ENCODE measurements at places on chromosomes 7 and 10. TPM values are rescaled to one million over a fixed set of nuclear protein-coding genes. Genes with fewer than 3 reads are reported as not detected.

PPRC1 gene
- 47.3 TPM for total RNA-seq

GNAT3 gene
- total RNA-seq, result not detected

TMEM229A gene
- total RNA-seq, result not detected

ZMIZ1 gene
- 46.2 TPM for total RNA-seq

FRG2B gene
- not detected for total RNA-seq

ANKRD1 gene
- 283 TPM for total RNA-seq

AKR1B15 gene
- not detected for total RNA-seq

DYDC2 gene
- not detected for total RNA-seq

- no peak overlapping the region for H3K4me3 ChIP-seq
- H3K36me3 ChIP-seq, result no peaks in the 10 kb centered on the region
- no peaks in the 10 kb centered on the region for H3K27me3 ChIP-seq
- H3K4me1 ChIP-seq, result peaks cover 88% of the 10 kb centered on the region
- H3K27ac ChIP-seq, result peak overlapping the region; percentile 99
- no peak for DNase-seq
Observed at GRCh38 chr7:158819571-158820203, 9.6 kb downstream of the ESYT2 start.

- no peak for DNase-seq
- H3K4me3 ChIP-seq, result no peak overlapping the region
- peaks cover 7% of the 10 kb centered on the region for H3K27me3 ChIP-seq
- H3K4me1 ChIP-seq, result peaks cover 20% of the 10 kb centered on the region
Observed at GRCh38 chr7:114793155-114793845, 128.6 kb upstream of the MDFIC start.

DNA sequence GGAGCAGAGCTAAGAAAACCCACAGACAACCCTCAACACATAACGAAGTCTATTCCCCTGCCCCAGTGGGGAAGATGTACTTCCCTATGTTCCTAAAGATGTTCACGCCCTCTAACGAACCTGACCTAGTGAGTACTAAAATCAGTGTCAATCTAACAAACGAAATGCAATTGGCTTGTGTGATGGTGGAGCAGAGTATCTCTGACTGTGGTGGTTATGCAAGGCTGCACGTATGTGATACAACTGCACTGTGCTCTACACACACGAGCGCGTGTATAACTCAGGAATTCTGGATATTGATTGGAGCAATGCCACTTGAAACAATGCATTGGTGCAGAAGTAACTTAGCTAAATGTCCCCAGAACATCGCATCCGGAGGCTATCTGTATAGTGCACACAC lies 1.3 kb downstream of the ANKRD16 start:
- H3K4me3 ChIP-seq, result peak overlapping the region; percentile 87
- no peaks in the 10 kb centered on the region for H3K27me3 ChIP-seq
- peaks cover 12% of the 10 kb centered on the region for H3K36me3 ChIP-seq
- no peak for DNase-seq
- peak overlapping the region; percentile 93 for H3K27ac ChIP-seq
- peaks cover 44% of the 10 kb centered on the region for H3K4me1 ChIP-seq

DNA sequence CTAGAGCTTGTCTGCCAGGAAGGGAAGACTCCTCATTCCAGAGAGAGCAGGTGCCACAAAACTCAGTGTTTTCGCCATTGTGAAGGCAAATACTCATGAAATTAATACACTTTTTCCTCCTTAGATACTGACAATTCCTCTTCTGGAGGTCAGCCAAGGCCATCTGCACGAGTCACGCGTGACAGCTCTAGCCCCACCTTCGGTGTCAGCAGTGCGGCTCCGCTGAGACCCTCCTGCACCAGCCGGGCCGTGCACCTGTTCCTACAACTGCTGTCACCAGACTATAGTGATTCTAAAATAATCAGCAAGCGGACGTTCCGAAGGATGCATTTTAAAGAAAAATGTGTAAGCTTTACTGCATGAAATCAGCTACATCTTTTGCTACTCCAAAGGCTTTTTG lies 127.7 kb downstream of the DIP2C start:
- H3K27ac ChIP-seq, result no peak overlapping the region
- peaks cover 55% of the 10 kb centered on the region for H3K4me1 ChIP-seq
- H3K4me3 ChIP-seq, result no peak overlapping the region
- peaks cover 2% of the 10 kb centered on the region for H3K36me3 ChIP-seq
- no peak for DNase-seq

GRCh38 chr7:31857172-31857571 lies 170.2 kb downstream of the PPP1R17 start:
- H3K4me3 ChIP-seq, result no peak overlapping the region
- H3K36me3 ChIP-seq, result peaks cover 8% of the 10 kb centered on the region
- no peaks in the 10 kb centered on the region for H3K27me3 ChIP-seq

DNA sequence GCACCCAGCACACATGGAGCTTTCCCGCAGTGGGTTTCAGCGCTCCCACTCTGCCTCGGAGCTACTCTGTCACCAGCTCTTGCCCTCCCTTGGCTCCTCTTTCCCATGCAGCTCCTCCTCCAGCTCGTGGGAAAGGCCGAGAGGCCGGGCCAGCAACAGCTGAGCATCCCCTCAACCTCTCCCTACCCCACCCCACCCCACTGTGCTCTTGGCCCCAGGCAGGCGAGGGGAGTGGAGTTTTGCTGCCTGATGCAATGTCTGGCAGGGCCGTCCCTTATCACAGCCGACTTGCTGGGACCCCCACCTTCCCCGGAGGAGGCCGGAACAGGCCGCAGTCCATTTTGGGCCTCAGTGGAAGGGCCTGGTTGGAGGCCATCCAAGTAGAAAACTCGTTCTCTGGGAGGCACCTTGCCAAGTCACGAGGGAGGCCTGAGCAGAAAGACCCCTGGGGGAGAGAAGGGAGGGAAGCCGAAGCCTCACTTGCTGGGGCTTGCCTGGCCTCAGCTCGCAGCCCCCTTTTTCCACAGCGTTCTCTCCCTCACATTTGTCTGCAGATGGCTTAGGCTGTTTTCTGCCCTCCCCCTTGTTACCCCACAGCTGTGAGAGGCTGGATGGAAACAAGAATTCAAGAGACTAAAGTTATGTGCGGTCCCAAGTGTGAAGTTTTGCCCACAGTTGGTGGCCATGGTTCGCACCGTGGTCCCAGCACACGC lies 35.3 kb downstream of the CHST3 start:
- no peaks in the 10 kb centered on the region for H3K27me3 ChIP-seq
- H3K36me3 ChIP-seq, result no peaks in the 10 kb centered on the region
- H3K4me1 ChIP-seq, result peaks cover 67% of the 10 kb centered on the region
- peak overlapping the region; percentile 57 for H3K4me3 ChIP-seq
- no peak for DNase-seq

GRCh38 chr10:104340111-104340526 lies 1.9 kb upstream of the ITPRIP start:
- DNase-seq, result no peak
- no peaks in the 10 kb centered on the region for H3K27me3 ChIP-seq
- peak overlapping the region; percentile 100 for H3K27ac ChIP-seq
- H3K4me3 ChIP-seq, result peak overlapping the region; percentile 27
- H3K36me3 ChIP-seq, result no peaks in the 10 kb centered on the region

DNA sequence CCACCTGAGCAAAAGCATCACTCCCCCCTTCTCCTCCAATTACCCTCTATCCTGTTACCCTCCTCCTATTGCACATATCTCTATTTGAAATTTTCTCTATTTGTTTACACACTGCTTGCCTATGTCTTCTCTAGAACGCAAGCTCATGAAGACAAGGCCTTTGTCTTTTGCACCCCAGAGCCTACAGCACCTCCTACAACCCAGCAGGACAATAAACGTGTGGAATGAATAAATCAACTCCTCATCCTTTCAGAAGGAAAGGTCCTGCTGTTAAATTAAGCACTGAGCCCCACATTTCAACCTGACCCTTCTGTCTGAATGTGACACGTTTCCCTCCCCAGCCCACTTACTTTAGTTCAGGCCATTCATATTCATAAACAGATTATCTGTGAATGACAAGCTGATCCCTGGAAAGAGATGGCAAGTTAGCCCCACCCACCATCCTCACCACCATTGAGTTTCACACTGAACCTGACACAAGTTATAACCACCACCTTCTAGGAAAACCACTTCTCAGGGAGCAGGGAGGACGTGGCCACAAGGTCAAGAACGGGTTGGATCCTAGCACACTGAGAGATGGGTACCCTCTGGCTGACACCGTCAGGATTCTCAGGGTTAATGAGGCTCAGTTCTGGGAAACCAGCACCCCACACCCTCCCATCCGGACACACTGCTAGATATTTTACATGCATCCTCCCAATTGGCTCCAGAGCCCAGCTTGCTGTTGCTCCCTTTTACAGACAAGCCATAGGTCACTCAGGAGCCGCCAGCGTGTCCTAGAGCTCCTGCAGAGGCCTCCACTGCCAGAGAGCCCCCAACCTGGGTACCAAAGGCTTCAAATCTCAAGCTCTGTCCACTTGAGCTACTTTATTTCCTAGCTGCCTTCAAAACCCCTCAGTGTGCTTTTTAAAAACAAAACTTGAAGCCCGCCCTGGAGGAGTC lies 934 bp downstream of the PRTFDC1 start:
- H3K27me3 ChIP-seq, result no peaks in the 10 kb centered on the region
- H3K27ac ChIP-seq, result peak overlapping the region; percentile 61
- H3K4me3 ChIP-seq, result peak overlapping the region; percentile 69
- DNase-seq, result no peak

- DNase-seq, result no peak
- H3K36me3 ChIP-seq, result peaks cover 11% of the 10 kb centered on the region
- H3K4me3 ChIP-seq, result no peak overlapping the region
- no peaks in the 10 kb centered on the region for H3K27me3 ChIP-seq
Observed at GRCh38 chr10:31708046-31708445, 220.6 kb downstream of the ARHGAP12 start.

- DNase-seq, result no peak
- H3K27ac ChIP-seq, result no peak overlapping the region
- H3K27me3 ChIP-seq, result no peaks in the 10 kb centered on the region
- peaks cover 2% of the 10 kb centered on the region for H3K36me3 ChIP-seq
Observed at GRCh38 chr7:46569133-46569465, 648.0 kb upstream of the IGFBP3 start.

- H3K27ac ChIP-seq, result no peak overlapping the region
- H3K36me3 ChIP-seq, result peaks cover 1% of the 10 kb centered on the region
- H3K4me3 ChIP-seq, result no peak overlapping the region
- DNase-seq, result no peak
Observed at GRCh38 chr7:11934796-11935195, 102.8 kb upstream of the THSD7A start.
